ENCODE measurements at places on chromosomes 1 and 21. TPM values are rescaled to one million over a fixed set of nuclear protein-coding genes. Genes with fewer than 3 reads are reported as not detected.
A peak's percentile ranks its signal among the peaks of the same experiment; 100 is the strongest.

ADAMTS5 gene
- not detected for polyA plus RNA-seq

- H3K36me3 ChIP-seq, result no peaks in the 10 kb centered on the region
- H3K27ac ChIP-seq, result no peak overlapping the region
- no peak for DNase-seq
- no peak overlapping the region for H3K4me3 ChIP-seq
- peaks cover 38% of the 10 kb centered on the region for H3K27me3 ChIP-seq
These were observed 57.9 kb upstream of the GJB5 start for GRCh38 chr1:34696981-34697380.

GRCh38 chr1:184954232-184954995 lies 19.9 kb downstream of the NIBAN1 start:
- H3K4me1 ChIP-seq, result no peaks in the 10 kb centered on the region
- DNase-seq, result no peak
- no peaks in the 10 kb centered on the region for H3K36me3 ChIP-seq
- H3K27ac ChIP-seq, result peak overlapping the region; percentile 15
- H3K27me3 ChIP-seq, result no peaks in the 10 kb centered on the region
- no peak overlapping the region for H3K4me3 ChIP-seq

PFKFB2 gene
- polyA plus RNA-seq, result 8.0 TPM

GRCh38 chr1:9292361-9293240 lies at the start of gene SPSB1:
Gene SPSB1, plus strand, starts transcription at chr1:9292894. Its CDS starts 62,998 bp downstream, at chr1:9355892.
- H3K4me1 ChIP-seq, result peaks cover 14% of the 10 kb centered on the region
- DNase-seq, result peak; percentile 45
- H3K36me3 ChIP-seq, result peaks cover 8% of the 10 kb centered on the region
- H3K27me3 ChIP-seq, result no peaks in the 10 kb centered on the region
- peak within 1 kb of the TSS; percentile 84 for H3K4me3 ChIP-seq

GRCh38 chr1:25669781-25670567 lies 53.4 kb downstream of the MAN1C1 start:
- H3K27ac ChIP-seq, result no peak overlapping the region
- DNase-seq, result no peak
- H3K4me3 ChIP-seq, result no peak overlapping the region
- peaks cover 10% of the 10 kb centered on the region for H3K27me3 ChIP-seq

DNA sequence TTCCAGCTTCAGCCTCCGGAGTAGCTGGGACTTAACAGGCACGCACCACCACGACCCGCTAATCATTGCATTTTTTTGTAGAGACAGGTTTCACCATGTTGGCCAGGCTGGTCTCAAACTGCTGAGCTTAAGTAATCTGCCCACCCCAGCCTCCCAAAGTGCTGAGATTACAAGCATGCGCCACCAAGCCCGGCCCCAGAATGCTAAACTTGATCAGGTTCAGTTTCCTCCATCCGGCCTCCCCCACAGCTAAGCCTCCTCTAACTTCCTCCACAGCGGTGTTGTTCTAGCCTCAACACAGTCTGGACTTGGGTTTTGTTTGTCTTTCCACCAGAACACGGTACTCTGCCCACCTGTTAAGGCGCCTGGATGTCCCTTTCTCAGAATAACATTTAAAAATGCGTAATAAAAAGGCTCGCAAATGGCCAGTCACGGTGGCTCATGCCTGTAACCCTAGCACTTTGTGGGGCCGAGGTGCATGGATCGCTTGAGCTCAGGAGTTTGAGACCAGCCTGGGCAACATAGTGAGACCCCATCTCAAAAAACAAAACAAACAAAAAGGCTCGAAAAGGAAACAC lies 2.4 kb downstream of the PARP1 start:
- H3K36me3 ChIP-seq, result peaks cover 10% of the 10 kb centered on the region
- no peak for DNase-seq
- H3K27me3 ChIP-seq, result no peaks in the 10 kb centered on the region
- peak overlapping the region; percentile 89 for H3K4me3 ChIP-seq
- peaks cover 59% of the 10 kb centered on the region for H3K4me1 ChIP-seq

GRCh38 chr1:2477791-2478499 lies 1.9 kb downstream of the PLCH2 start:
- no peak overlapping the region for H3K27ac ChIP-seq
- no peak overlapping the region for H3K4me3 ChIP-seq
- no peaks in the 10 kb centered on the region for H3K36me3 ChIP-seq
- no peaks in the 10 kb centered on the region for H3K4me1 ChIP-seq
- no peaks in the 10 kb centered on the region for H3K27me3 ChIP-seq

GRCh38 chr1:182662121-182662890 lies 22.1 kb downstream of the RGS8 start:
- H3K4me1 ChIP-seq, result no peaks in the 10 kb centered on the region

DNA sequence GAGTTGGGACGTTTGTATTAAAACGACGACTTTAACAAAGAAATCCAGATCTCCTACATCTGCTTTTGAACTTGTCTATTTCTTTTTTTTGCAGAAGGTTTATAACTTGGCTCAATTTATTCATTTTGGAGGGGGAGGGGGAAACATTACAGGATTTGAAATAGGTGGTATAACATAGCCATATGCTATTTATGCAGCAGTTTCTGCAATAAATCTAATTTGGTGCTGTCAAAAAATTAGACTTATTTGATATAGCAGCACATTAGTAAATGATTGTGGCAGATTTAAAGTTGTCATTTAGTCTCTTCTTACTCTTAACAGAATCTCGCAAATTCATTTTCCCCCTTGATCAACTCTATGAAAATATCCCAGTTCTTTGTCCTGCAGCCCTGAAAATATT lies 138.2 kb downstream of the SDCCAG8 start:
- no peaks in the 10 kb centered on the region for H3K4me1 ChIP-seq
- H3K36me3 ChIP-seq, result peaks cover 7% of the 10 kb centered on the region
- no peak overlapping the region for H3K27ac ChIP-seq

DNA sequence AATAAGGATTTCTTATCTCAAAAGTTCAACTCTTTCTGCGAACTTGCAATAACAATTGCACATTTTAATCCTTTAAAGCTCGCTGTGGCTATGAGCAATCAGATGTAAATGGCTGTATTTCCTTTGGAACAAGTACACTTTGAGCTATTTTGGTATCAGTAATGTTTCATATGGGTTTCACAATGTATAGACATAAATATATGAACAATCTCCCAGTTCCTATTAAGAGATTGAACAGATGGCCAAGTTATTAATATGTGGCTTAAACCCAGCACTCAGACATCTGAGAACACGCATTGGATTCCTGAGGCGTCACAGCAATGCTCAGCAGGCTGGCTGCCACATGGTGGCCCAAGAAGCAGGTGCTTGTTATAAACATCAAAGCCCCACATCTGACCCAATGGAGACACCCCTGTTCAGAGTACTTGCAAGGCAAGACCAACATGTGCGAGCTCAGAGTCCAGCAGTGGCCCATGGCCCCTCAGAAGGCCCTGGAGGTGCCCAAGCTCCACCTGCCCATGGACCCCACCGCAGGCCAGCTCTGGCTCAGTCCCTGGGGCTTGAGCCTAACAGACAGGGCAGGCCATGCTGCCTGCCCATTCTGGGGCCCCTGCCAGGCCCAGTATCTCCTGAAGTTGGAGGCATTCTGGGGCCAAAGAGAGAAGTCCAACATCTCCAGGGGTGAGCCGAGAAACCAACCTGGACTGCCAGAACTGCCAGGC lies 23.7 kb downstream of the PSMG1 start:
- no peak overlapping the region for H3K27ac ChIP-seq
- no peaks in the 10 kb centered on the region for H3K27me3 ChIP-seq
- H3K4me3 ChIP-seq, result no peak overlapping the region
- no peak for DNase-seq
- no peaks in the 10 kb centered on the region for H3K4me1 ChIP-seq

DNA sequence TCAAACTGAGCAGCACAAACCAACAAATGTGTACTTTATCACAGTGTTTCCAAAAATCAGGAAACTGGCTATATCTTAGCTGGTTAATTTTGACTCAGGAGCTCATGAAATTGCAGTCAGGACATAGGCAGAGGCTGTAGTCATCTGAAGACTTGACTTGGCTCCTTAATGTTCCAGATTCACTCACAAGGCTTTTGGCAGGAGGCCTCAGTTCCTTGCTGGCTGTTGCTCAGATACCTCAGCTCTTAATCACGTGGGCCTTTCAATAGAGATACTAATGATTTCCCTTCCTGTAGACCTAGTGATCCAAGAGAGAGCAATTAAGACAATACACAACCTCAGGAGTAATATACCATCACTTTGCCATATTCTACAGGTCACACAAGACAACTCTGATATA lies 537.7 kb downstream of the BRINP3 start:
- H3K4me3 ChIP-seq, result no peak overlapping the region
- no peak overlapping the region for H3K27ac ChIP-seq
- DNase-seq, result no peak
- H3K27me3 ChIP-seq, result no peaks in the 10 kb centered on the region

DNA sequence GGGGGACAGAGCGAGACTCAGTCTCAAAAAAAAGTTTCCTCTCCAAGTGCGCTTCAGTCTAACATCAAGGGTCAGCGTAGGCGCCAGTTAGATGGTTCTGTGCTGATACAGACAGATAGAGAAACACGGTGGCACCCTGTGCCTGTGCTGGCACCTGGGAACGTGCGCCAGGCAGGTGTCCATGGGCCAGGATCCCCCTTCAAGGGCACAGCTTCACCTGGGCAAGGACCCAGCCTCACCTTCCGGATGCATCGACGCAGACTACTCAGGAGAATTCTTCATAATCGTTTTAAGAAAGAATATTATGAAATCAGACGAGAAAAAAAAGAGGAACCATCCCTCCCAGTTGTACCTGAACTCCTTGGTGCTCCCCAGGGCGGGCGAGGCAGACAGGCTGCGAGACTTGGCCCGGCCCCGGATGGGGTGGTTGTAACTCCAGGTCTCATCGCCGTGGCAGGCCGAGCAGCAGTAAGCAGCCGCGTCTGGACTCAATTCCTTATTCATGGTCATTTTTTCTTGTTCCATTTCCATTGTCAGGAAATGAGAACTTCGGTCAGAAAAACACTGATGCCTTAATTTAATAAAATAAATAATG lies 13.3 kb downstream of the NADK start:
- no peak for DNase-seq
- peaks cover 25% of the 10 kb centered on the region for H3K4me1 ChIP-seq
- no peak overlapping the region for H3K4me3 ChIP-seq
- no peak overlapping the region for H3K27ac ChIP-seq
- H3K27me3 ChIP-seq, result no peaks in the 10 kb centered on the region
- H3K36me3 ChIP-seq, result peaks cover 4% of the 10 kb centered on the region

DNA sequence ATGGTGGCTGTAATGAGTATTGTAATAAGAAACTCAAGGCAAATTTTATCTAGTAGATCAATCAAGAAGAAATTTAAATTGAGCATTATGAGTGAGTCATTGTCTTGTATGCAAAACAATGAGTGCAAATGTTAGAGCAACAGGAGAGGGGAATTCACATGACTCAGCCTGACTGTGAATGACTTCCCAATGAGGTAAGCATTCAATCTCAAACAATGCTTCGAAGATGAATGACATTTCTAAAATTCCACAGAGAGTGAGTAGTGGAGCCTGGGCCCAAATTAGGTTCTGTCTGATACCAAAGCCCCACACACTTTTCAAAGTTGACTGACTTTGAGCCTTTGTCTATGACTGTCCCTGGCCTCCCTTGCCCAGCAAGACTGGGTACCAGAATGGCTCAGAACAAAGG lies 738.0 kb downstream of the PTPRU start:
- no peaks in the 10 kb centered on the region for H3K4me1 ChIP-seq
- peaks cover 15% of the 10 kb centered on the region for H3K27me3 ChIP-seq
- H3K36me3 ChIP-seq, result no peaks in the 10 kb centered on the region
- no peak overlapping the region for H3K27ac ChIP-seq
- no peak for DNase-seq

DNA sequence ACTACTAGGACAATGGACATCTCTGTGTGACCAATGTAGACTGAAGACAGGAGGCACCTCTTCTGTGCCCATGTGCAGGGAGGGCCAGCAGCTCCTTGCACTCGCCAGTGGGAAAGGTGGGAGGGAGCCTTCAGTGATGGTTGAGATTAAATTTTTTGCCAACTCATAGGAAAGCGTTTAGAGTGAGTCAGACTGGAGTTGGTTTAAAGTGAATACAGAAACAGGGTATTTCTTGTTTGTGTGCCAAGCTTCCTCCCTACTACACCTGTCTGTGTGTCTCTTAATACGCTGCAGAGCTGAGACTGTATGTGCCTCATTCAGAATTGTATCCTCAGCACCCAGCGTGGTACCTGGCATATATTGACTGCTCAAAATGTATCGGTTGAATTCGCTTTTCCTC lies 13.5 kb upstream of the COL16A1 start:
- DNase-seq, result no peak
- peaks cover 87% of the 10 kb centered on the region for H3K27me3 ChIP-seq
- H3K27ac ChIP-seq, result no peak overlapping the region
- no peak overlapping the region for H3K4me3 ChIP-seq
- H3K36me3 ChIP-seq, result no peaks in the 10 kb centered on the region

DNA sequence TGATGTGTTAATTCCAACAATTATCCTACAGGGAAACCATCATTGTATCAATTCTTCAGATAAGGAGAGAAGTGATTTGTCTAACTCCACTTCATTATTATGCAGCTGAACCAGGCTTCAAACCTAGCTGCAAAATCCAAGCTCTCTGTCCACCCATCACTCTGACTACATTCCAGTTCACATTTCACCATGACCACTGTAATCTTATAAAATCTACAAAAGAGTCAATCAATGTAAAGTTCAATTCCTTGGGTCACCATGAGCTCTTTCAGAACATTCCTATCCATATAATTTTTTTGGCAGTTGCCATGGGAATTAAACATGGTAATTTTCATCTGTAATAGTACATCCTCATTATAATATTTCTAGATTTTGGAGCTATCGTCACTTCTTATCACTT lies 100.9 kb downstream of the PLPPR5 start:
- H3K4me3 ChIP-seq, result no peak overlapping the region
- no peak overlapping the region for H3K27ac ChIP-seq

TSNAX gene
- 109 TPM for polyA plus RNA-seq

BEST4 gene
- polyA plus RNA-seq, result not detected

GPR25 gene
- not detected for polyA plus RNA-seq

DNA sequence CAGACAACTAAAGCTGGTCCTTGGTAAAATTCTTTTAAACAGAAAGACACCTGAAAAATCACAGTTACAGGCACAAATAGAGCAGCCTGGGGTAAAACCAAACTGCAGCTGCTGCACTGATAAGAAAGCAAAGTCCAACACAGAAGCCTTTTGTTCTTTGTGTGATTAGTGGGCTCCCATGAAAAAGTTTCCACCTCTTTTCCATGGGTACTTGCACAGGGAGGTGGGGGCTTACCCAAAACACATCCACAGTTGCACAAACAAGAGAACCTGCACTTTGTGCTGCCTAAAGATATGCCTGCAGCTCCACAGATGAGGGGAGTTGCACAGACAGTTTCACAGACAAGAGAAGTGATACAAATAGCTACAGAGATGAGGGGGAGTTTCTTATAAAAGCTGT lies 106.7 kb upstream of the SLC5A9 start:
- peaks cover 23% of the 10 kb centered on the region for H3K27me3 ChIP-seq
- no peak for DNase-seq
- H3K4me1 ChIP-seq, result no peaks in the 10 kb centered on the region
- no peak overlapping the region for H3K4me3 ChIP-seq
- H3K36me3 ChIP-seq, result no peaks in the 10 kb centered on the region
- H3K27ac ChIP-seq, result no peak overlapping the region

GRCh38 chr21:42083361-42083690 lies 12.2 kb downstream of the UMODL1 start:
- peaks cover 22% of the 10 kb centered on the region for H3K4me1 ChIP-seq
- H3K4me3 ChIP-seq, result no peak overlapping the region
- H3K27me3 ChIP-seq, result no peaks in the 10 kb centered on the region
- no peak overlapping the region for H3K27ac ChIP-seq

LRRC38 gene
- polyA plus RNA-seq, result not detected

S100A2 gene
- not detected for polyA plus RNA-seq

OR2M3 gene
- polyA plus RNA-seq, result not detected

Measured in naive B cell (primary cell).